Activated CD4-positive, alpha-beta T cell treated with anti-CD3 and anti-CD28 coated beads, Interleukin-2, amount 50 U/mL, for 16 hours (primary cell): ENCODE measurements at places on chromosomes 16 and 17.

- no peak for DNase-seq
Observed at GRCh38 chr16:83723244-83723643, 84.5 kb upstream of the HSBP1 start.

DNA sequence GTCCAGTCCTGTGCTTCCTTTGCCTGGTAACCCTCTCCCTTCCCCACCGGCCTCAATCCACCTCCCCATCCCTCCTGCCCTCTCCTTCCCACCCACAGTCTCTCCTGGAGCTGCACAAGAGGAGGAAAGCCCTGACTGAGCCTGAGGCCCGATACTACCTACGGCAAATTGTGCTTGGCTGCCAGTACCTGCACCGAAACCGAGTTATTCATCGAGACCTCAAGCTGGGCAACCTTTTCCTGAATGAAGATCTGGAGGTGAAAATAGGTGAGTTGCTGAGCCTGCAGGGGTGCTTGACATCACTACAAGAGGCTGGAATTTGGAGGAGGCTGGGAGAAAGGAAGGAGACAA, 1.3 kb downstream of the PLK1 start:
- no peak for DNase-seq

DNA sequence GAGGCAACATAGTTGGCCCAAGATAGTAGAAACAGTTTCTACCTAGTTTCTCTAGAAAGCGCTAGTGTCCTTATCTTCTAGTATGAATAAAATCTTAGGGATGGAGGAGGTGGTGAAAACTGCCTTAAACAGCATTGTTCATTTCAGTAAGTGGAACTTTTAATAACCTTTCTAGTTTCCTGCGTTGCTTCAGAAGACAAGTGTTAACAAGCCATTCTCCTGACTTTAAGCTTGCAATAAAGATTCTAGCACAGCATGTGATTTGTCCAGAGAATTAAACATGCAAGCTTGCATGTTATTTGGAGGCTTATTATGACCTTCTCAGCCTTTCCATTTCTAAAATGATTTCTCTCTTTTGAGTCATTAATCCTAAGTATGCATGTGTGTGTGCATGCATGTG, 72.3 kb downstream of the TANGO6 start:
- no peak for DNase-seq

- DNase-seq = no peak
Observed at GRCh38 chr16:75226550-75227360, 8.0 kb downstream of the CTRB1 start.

- no peak for DNase-seq
Observed at GRCh38 chr17:32269377-32269776, 3.7 kb downstream of the RHBDL3 start.

DNA sequence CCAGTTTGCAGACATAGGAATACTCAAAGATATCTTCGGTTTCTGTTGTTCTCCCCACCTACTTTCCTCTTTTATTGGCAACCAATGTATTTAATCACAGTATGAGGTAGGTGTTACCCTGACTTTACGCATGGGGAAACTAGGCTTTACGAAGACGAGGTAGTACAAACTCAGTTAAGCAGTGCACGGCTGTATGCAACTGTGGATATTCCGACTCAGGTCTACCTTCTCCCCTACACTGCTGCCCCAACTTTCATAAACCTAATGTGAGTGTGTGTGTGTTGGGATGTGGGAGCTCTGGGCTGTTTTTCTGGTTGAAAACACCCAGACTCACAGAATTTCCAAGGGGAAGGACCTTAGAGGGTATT, 1.2 kb upstream of the GPT2 start:
- DNase-seq = no peak

DNA sequence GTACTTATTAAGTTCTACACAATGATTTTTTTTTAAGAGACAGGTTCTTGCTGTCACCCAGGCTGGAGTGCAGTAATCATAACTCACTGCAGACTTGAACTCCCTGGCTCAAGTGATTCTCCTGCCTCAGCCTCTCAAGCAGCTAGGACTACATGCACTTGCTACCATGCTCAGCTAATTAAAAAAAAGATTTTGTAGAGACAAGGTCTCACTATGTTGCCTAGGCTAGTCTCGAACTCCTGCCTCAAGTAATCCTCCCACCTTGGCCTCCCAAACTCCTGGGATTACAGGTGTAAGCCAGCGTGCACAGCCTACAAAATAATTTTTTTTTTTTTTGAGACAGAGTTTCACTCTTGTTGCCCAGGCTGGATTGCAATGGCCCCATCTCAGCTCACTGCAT, 22.2 kb downstream of the USP32 start:
- no peak for DNase-seq

DNA sequence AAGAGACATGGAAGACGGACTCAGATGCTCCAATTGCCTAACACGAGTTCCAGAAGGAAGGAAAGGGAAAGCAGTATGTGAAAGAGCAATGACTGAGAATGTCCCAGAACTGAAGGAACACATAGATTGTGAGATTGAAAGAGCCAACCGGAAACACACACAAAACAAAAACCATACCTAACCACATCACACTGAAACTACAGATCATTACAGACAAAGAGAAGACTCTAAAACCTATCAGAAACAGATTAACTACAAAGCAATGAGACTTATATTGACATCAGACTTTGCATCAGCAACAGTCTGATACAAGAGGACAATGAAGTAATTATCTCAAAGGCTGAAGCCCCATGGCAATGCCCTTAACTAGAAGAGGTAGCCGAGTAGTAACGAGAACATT, 45.6 kb upstream of the CLEC18B start:
- peak; percentile 75 for DNase-seq

DNA sequence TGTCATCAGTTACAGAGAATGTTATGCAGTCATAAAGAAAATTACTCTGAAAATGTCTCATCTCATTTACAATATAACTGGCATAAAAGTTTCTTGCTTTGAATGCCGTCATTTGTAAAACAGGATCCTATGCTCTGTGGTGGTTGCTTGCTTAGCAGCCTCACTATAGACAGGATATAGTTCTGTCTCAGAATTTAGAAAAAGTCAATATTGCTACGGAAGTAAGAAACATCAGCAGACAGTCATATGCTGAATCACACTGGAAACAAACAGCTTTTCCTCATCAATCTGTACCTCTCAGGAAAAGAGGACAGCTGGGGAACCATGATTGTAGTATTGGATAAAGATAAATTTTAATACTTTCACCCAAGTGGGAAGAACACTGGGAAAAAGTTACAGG, 105.5 kb downstream of the MYO1D start:
- peak; percentile 16 for DNase-seq

DNA sequence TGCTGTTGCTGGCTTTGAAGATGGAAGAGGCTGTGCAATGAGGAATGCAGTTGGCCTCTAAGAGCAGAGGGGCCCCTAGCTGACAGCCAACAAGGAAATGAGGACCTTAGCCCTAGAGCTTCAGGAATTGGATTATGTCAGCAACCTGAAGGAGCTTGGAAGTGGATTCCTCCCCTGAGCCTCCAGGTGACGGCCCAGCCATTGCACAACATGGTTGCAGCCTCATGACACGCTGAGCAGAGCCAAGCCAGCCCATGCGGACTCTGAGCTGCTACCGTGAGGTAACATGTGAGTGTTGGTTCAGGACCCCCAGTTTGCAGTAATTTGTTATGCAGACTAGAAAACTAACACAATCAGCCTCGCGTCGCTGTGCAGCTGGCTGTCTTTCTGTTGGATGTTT, 20.2 kb downstream of the CCDC42 start:
- DNase-seq = no peak

GRCh38 chr16:50776037-50776436, 34.2 kb downstream of the CYLD start:
- no peak for DNase-seq

DNA sequence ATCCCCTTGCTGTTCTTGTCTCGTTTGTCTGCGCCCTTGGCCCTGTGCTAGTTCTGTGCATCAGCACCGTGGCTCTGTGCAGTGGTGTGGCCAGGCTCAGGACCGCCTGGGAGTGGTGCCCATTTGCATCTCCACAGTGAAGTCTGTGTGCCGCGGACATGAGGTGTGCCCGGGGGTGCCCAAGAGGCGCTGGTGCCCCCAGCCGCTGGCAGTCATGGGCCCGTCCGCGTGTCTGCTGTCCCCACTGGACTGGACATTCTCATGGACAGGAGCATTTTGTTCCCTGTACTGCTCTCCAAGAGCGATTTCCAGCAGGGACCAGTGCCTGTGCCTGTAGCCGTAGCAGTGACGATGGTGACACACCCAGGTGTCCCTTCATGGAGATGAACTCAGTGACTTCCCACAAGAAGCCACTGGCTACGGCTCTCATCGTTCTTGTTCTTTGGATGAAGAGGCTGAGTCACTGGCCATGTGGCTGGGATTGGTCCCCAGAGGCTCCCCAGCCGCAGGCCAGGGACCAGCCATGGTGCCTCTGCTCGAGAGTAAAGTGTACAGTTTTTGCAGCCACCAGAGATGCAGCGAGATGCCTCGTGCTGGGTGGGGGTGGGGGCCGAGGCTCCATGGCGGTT, 13.0 kb upstream of the MC1R start:
- no peak for DNase-seq

DNA sequence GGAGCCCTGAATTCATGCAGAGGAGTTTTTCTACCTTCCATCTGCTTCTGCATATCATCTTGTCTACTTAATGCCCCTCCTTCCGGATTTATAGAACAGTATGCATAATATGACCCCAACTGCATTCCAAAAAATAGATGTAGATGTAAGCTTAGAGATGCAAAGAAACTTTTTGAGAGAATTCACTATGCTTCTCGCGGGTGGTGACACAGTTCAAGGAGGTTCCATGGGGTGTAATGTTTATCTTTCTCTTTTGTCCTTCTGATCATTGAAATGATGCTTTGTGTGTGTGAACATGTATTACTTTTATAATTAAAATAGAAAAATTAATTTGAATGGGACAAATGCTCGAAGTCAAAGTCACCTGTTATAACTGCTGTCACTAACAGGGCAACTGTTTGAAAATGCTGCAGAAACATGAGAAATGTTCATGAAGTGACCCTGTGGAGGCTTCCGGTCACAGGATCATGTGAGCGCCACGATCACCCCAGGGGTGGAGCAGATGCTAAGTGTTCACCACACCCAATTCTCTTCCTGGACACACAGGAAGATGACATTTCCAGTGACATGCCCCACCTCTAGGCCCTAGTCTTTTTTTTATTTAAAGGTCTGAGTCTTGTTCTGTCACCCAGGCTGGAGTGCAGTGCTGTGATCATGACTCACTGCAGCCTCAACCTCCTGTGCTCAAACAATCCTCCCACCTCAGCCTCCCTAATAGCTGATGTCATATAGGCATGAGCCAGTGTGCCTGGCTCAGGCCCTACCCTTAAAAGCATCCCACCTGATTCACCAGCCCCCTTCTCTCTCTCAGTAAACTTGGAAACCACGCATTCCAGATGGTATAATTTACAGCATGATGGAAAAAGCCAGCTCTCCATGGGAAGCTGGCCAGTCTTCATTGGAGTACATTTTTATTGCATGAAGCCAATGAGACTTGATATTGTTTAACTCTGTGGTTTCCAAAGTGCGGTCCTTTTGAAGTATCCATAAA, 21.0 kb upstream of the AGRP start:
- DNase-seq = peak; percentile 73

DNA sequence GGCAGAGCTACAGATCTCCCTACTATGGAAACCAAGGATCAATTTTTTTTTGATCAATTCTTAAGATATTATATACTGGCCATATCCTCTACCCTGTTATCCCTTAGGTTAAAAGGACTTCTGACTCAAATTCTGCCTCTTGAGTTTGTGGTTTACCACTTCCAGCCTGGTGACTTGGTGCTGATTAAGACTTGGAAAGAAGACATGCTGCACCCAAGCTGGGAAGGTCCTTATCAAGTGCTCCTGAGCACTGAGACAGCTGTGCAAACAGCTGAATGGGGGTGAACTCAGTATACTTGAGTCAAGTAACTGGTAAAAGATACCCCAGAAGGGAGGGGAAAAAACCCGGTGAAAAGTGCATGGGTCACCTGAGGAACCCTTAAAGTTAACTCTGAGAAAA, 20.5 kb upstream of the SPACA3 start:
- peak; percentile 84 for DNase-seq

- no peak for DNase-seq
Observed at GRCh38 chr17:6147042-6147441, 76.9 kb downstream of the WSCD1 start.

- no peak for DNase-seq
Observed at GRCh38 chr17:19237389-19238166, 412 bp downstream of the EPN2 start.

GRCh38 chr17:75504347-75505151, 10.8 kb downstream of the CASKIN2 start:
- DNase-seq = peak; percentile 36

- DNase-seq = no peak
Observed at GRCh38 chr17:77312786-77313599, 172.2 kb downstream of the SEC14L1 start.

GRCh38 chr17:68759002-68759342, 157.8 kb upstream of the FAM20A start:
- DNase-seq = no peak

DNA sequence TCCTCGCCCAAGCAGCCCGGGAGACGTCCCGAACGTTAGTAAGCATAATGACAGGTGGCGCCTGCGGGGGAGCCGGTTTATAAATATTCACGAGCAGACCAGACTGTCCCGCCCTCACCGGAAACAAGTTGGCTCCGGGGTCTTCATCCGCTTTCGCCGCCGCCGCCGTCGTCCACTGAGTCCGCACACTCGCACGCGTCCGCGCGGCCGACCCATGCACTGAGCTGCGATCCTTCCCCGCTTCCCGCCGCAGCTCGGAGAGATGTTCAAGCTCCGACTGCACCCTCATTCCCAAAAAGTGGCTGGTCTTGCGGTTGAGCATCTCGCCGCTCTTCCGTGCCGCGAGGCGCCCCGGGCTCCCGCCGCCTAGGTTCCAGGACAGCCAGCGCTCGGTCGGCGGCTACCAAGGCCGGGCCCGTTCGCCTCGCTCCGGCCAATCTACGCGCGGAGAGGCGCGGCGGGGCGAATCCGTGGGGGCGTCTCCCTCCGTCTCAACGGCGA, 385 bp downstream of the CFAP119 start:
- peak; percentile 36 for DNase-seq

- no peak for DNase-seq
Observed at GRCh38 chr17:37532756-37533155, 43.1 kb downstream of the DUSP14 start.

GRCh38 chr17:4147751-4148310, 4.8 kb downstream of the CYB5D2 start:
- DNase-seq = no peak

DNA sequence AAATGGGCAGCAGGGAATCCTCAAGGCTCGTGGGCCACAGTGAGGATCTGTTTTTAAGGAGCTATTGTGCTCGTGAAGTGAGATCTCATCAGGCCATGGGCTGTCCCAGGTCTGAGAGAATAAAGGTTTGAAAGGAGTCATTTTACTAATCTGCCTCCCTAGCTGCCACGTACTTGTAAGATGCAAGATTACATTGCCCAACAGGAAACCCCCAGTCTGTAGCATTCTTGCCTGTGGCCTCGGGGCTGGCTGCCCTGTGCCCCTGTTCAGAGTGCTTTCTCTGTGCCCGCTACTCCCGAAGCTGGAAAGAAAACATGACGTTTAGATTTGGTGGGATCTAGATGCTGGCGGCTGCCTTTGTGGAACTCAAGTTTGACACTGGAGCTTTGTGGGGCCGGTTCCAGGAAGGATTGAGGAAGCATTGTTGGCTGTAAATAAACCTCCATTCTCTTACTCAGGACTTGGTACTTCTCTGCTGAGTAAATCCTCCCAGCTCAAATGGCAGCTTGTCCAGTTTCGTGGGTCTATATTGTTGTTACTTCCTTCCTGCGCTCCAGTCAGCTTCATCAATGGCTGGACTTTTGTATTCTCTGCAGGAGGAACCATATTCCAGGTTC, 21.2 kb downstream of the SAP30BP start:
- DNase-seq = peak; percentile 30

- DNase-seq = peak; percentile 77
Observed at GRCh38 chr17:37833237-37833859, 88.5 kb upstream of the HNF1B start.

- DNase-seq = no peak
Observed at GRCh38 chr17:62641153-62641552, 13.7 kb downstream of the MRC2 start.
